ENCODE measurements at places on chromosomes 12 and 14.

DNA sequence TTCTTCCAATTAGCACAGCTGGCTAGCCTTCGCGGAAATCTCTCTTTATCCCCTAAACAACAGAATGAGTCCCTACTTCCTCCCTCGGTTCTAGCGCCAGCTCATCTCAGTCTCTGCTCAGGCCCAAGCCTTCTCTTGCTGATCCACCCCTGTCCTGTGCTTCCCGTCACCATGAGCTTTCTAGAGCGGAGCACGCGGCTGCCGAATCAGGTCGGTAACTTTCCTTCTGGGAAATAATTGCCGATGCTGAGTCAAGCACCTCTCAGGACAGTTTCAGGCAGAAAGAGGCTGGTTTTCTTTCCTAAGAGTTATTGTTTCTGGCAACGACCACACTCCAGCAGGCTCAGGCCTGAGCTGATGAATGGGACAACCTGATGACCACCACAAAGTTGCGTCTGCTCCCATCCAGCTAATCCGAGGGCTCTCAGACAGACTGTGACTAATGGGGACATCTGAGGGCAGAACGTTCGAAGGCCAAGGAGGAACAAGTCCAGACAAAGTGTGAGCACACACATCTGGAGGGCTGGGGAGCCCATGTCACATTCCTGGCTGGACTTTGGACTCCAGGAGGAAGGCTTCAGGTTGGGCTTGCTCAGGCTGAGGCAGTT, 13.6 kb upstream of the GPR68 start:
- no peak for DNase-seq

GRCh38 chr12:125283521-125283920, 218.3 kb downstream of the AACS start:
- DNase-seq, result no peak

GRCh38 chr12:114678718-114679117, 5.3 kb downstream of the TBX3 start:
- no peak for DNase-seq

- DNase-seq, result no peak
Observed at GRCh38 chr12:108696111-108696995, 35.0 kb downstream of the CORO1C start.

DNA sequence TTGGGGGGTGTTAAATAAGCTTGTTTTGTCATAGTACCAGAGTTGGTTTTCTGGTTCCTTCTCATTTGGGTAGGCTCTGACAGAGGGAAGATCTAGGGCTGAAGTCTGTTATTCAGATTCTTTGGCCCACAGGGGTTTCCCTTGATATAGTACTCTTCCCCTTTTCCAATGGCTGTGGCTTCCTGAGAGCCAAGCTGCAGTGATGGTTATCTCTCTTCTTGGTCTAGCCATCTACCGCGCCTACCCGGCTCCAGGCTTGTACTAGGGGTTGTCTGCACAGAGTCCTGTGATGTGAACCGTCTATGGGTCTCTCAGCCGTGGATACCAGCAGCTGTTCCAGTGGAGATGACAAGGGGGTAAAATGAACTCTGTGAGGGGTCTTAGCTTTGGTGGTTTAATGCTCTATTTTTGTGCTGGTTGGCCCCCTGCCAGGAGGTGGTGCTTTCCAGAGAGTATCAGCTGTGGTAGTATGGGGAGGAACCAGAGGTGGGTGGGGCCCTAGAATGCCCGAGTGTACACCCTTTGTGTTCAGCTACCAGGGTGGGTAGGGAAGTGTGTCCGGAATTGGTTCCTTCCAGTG, 209.7 kb downstream of the GPHN start:
- DNase-seq, result no peak

DNA sequence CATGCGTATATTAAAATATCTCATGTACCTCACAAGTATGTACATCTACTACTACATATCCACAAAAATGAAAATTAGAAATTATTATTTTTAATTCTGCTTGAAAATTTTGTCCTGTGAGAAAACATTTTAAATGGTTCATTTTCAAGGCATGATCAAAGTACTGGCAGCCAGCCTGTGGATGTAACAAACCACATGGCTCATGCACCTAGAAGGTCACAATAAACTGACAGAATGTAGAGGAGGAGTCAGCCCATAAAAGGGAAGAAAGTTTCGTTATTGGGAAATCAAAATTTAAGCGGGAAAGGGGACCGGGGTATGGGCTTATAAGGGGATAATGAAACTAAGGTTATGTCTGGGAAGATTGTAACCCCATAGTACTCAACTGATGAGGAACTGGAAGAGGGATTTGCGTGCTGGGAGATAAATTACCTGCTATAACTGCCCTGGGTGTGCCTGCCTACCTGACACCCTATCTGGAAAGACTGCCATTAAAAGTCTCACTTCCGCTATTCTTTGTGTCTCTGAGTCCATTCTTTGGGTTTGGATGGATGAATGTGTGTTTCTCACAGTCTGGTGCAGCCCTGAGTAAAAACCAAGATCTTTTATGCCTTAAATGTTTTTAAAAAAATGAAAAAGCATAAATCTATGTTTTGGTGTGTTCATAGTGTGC, 62.2 kb upstream of the PCED1B start:
- DNase-seq, result no peak
